ENCODE measurements at places on chromosomes 1 and 21.

DNA sequence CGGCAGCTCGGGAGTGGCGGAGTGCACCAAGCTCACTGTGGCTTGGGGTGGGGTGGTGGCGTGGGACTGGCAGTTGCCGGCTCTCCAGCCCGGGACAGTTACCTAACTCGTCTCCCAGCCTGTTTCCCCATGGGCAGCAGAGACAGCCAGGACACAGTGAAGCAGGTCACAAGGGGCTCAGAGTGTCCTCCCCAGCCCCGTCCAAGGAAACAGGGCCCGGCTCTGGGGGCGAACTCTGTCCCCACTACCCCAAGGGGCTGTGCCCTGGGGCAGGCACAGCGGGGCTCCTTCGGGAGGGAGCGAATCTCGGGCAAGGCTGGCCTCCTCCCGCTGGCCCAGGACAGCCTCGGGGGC is 759 bp downstream of the GPR157 start:
- DNase-seq, result no peak

- no peak for DNase-seq
Observed at GRCh38 chr1:39575191-39576015, 1.2 kb downstream of the PABPC4 start.

GRCh38 chr1:5393603-5394002 is 598.6 kb downstream of the NPHP4 start:
- DNase-seq, result no peak

- DNase-seq, result no peak
Observed at GRCh38 chr1:169483500-169483966, 2.2 kb downstream of the SLC19A2 start.

GRCh38 chr21:42002421-42002958 is 7.7 kb downstream of the ZBTB21 start:
- no peak for DNase-seq

DNA sequence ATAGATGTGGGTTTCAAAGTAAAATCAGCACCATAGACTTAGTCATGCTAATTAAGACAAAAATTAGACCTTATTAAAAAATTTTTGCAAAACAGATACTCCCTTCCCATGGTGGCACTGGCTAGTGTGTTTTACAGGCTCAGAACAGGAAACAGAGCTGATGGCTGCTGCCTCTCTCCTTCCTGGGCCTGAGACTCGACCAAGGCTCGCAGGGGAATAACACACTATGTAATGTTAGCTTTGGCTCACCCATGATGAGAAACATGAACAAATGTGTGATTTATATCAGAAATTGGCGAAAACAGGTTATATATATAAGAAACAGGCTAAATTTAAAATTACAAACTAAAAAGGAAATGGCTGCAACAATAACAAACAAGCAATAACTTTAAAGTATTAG is 50.7 kb downstream of the ERG start:
- no peak for DNase-seq

DNA sequence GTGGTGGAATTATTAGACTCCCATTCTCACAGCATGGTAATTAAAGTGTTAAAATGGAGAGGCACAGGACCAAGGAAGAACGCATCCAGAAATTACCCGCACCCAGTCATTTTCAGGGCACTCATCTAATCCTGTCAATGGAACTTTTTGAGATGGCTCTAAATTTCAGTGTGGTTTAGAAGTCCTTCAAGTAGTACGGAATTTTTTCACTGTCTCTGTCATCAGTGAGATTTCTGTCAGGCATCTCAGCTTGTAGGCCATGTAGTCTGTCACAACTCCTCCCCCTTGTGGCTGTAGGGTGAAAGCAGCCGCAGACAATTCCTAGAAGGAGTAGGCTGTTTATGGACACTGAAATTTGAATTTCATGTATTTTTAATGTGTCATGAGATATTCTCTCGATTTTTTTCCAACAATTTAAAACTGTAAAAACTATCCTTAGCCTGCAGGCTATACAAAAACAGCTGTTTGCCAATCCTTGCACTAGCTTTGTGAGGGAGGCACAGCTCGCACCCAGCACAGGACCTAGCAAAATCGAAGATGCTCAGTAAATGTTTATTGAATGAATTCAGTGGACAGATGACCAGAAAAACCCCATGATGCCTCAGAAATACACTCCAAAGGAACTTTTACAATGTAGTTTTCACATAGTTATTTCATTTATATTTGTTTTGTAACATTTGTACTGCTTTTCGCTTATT is 6.6 kb upstream of the NUP133 start:
- DNase-seq, result no peak

- no peak for DNase-seq
Observed at GRCh38 chr21:45504516-45505415, 37.5 kb downstream of the SLC19A1 start.

DNA sequence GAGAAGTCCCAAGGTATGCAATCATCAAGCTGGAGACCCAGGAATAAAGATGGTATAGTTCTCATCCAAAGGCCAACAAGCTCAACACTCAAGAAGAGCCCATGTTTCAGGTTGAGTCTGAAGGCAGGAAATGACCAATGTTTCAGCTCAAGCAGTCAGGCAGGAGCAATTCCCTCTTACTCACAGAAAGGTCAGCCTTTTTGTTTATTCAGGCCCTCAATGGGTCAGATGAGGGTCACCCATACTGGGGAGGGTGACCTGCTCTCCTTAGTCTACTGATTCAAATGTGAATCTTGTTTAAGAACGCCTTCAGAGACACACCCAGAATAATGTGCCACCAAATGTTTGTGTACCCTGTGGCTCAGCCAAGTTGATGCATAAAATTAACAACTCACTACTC is 262.4 kb downstream of the USP25 start:
- no peak for DNase-seq

GRCh38 chr1:113676524-113676923 is 82.8 kb downstream of the PHTF1 start:
- no peak for DNase-seq

GRCh38 chr21:42021371-42022090 is 11.4 kb upstream of the ZBTB21 start:
- no peak for DNase-seq

- no peak for DNase-seq
Observed at GRCh38 chr1:63935143-63935542, 161.3 kb downstream of the ROR1 start.

DNA sequence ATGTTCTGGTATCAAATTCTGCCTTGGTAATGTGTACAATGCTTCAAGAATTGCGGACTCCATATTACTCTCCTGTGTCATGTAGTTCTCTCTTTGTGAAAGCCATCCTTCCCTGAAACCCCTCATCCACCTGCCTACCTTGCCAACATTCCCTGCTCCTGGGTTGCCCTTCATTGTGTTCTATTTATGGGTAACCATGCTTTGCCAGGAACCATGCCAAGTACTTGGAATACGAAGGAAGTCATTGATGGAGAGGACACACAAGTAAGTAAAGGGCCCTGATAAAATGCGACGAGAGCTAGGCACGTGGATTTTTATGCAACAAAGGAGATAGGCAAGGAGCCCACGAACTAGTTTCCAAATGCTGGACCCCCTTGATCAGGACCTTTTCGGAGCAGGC is 300.8 kb downstream of the DISC1 start:
- DNase-seq, result no peak

- DNase-seq, result no peak
Observed at GRCh38 chr1:195939844-195940243, 668.4 kb downstream of the KCNT2 start.

DNA sequence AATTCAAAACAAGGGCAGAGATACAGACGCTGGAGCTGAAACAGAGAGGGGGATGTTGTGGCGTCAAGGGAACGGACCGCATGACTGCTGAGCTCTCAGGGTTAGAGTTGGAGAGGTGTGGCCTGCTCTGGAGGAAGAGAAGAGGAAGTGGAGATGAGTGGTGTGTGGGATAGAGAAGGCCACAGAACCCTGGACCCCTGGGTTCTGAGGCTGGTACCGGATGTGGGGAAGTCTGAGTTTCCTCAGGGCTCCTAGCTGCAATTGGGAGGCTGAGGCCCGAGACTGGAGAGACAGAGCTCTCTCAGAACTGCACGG is 1.8 kb downstream of the BCAN start:
- no peak for DNase-seq

DNA sequence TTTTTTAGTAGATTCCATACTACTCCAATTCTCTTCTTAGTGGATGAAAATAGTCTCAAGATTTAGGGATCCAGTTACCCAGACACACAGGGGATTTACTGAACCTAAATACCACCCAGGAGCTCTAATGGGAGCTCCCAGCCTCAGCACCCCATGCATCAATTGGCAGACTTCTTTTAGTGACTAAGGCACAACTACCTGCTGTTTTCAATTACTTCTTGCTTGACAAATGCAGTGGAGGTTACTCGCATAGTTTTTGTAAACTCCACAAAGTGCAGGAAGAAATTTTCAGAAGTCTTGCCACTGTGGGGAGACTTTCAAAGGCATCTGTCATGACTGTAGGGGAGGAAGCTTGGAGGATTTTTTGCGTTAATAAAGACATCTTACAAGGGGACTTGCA is 35.5 kb upstream of the MAP10 start:
- no peak for DNase-seq

- DNase-seq, result no peak
Observed at GRCh38 chr1:79708646-79709265, 702.2 kb upstream of the ADGRL4 start.

- DNase-seq, result no peak
Observed at GRCh38 chr1:41417746-41418145, 56.5 kb downstream of the FOXO6 start.

Data from NCI-H524 treated with DMSO at 0.1 percent for 48 hours (cell line).